ENCODE measurements at places on chromosomes 4 and X.

- DNase-seq: no peak
Measured at GRCh38 chr4:5802565-5802964, 90.3 kb downstream of the CRMP1 start.

DNA sequence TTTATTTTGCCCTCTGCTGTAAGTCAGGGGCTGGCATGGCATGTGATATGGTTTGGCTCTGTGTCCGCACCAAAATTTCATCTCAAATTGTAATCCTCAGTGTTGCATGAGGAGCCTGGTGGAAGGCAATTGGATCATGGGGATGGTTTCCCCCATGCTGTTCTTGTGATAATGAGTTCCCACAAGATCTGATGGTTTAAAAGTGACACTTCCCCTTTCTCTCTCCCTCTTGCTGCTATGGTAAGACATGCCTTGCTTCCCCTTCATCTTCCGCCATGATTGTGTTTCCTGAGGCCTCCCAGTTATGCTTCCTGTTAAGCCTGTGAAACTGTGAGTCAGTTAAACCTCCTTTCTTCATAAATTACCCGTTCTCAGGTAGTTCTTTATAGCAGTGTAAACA is 72.0 kb upstream of the MSX1 start:
- no peak for DNase-seq

- no peak for DNase-seq
Measured at GRCh38 chrX:44432641-44433040, 89.2 kb upstream of the EFHC2 start.

DNA sequence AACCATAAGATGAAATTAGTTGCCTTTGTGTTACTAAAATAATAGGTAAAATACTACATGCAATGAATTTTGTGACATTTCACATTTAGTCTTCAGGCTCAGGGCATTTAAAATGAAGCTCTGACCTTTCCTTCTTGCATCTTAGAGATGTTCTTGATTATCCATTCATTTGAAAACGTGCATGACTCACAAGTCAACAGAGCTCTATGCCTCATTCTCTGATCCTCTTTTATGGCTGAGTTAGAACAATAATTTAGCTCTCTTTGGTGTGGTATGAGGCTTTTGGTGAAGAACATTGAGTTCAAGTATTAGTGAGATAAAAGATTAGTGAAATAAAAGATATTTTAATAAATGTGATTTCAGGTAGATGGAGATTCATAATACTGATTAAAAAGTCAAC is 66.5 kb downstream of the TIGD2 start:
- no peak for DNase-seq

DNA sequence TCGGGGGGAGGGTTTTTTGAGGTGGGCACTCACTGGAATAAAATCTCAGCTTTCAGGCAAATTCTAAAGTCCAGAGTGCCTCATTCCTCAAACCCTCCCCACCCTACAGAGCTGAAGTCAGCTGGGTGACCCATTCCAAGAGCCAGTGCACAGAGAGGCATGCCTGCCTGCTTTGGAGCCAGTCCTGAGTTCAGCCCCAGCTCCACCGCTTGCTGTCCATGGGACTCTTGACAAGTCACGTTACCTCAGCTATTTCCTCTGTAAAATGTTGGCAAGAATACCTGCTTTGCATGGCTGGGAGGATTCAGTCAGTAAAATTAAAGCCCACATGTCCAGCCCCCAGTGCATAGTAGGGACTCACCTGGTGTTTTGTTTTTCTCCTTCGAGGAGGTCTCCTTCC is 125.9 kb upstream of the PJA1 start:
- no peak for DNase-seq

DNA sequence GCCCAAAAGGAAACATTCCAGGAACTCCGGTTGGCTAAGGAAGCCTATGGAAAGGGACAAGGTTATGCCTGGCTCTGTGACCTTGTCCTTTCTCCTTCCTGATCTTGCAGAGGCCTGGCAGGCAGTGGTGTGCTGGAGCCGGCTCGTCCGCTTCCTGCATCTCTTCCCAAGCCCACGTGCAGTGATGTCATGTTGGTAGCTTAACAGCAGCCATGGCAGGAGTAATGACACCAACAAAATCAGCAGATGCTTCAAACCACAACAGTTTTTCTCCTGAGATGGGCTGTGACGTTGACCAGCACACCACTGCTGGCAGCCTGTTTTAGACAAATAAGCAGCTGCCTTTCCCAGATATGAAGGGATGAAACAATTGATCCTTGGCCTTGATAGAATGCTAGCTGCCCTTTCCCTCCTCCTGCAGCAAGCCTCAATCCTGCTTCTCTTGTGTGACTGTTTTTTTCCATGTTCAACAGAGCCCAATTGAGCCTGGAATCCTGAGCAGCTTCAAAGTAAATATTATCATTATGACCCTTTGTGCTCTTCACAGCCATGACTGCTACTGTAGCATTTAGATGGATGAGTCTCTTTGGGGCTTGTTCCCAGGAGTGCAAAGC is 23.4 kb downstream of the SEPTIN6 start:
- no peak for DNase-seq
